ENCODE measurements at places on chromosomes 11 and 22.

GRCh38 chr11:92152245-92152644 lies 72.4 kb upstream of the FAT3 start:
- no peak for DNase-seq

GRCh38 chr11:71265559-71266092 lies 13.2 kb upstream of the SHANK2 start:
- no peak for DNase-seq

DNA sequence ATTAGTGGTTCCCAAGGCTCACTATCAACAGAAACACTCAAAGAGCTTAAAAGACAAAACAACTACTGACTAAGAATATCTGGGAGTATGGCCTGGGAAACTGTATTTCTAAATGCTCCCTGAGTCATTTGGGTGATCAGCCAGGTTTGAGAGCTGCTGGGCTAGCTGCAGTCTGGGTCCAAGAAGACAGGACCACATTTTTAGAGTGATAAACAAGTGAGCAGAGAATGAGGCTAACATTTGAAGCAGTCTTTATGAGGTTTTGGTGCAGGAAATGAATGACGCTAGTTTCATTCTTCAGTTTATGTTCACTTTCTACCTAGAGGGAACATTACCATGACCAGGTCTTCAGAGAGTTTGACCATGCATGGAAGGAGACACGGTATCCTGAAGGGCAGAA lies 97.7 kb downstream of the TEAD1 start:
- no peak for DNase-seq

DNA sequence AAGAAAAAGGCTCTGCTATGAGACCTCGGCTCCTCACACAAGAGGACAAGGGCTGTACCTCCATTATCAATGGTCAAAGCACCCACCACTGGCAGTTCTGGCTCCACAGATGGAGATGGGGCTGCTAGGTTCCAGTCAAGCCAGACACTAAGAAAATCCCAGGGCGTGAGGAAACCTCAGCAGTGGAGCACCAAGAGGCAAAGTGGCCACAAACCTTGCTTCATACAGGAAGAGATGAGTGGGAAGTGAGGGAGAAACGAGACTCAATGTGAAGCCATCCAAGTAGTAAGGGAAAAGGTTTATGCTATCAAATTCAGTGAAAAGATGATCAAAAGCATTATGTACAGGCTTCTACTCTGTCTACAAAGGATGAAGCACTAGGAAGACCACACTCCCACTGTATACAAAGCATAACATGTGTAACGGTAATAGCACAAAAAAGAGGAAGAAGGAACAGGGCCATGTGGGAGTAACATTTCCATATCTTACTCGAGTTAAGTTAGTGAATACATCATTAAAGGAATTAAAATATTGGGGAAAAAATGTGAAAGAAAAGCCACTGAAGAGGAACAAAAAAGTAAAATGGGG lies 27.0 kb downstream of the POLDIP3 start:
- DNase-seq, result no peak

DNA sequence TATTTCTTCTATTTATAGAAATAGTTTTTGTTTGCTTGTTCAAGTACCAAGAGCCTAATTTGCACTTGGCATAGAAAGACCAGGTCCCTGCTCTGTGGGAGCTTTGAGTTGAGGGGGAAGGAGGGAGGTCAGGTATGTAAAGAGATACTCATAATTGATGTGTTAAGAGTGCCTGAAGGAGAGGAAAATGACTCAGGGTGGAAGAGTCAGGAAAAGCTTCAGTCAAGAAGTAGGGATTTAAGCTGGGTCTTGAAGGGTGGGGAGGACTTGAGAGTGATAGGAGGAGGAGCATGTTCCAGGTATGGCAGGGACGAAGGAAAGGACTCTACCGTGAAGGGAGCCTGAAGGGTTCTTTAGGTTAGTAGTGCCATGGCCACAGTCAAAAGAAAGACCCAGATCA lies 9.0 kb downstream of the RBX1 start:
- no peak for DNase-seq

DNA sequence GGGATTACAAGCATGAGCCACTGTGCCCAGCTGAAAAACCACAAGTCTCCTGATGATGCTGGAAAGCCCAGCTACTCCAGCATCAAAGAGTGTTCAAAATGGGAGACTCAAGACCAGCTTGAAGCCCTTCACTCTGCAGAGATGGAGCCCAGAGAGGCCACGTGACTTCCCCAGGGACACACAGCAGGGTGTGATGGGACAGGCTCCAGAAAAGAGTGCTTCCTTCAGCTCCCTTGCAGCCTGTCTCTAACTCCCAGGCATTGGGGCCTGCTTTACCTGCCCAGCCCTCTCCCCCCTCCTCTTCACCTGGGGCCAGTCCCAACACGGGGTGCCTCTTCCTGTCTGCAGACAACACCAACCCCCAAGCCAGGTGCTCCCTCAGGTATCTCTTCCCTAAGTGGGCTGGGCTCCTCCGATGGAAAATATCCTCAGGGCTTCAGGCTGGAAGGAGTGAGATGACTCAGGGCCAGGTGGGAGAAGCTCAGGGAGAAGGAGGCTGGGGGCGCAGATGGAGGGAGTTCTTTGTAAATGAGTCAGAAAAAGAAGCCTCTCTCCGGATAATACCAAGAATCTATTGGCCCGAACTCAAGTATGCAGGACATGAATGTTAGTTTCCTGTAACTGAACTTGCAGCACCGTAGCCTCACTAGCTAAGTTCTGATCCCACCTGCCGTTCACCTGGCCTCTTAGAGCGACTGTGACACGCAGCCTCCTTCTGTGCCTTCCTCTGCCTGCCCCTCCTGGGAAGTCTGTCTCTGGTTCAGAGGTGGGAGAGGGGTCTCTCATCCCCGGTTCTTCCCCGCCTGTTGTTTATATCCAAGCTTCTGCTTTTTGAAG lies 326.6 kb downstream of the MN1 start:
- DNase-seq, result no peak

GRCh38 chr11:77199137-77199745 lies 71.2 kb downstream of the MYO7A start:
- peak; percentile 16 for DNase-seq

DNA sequence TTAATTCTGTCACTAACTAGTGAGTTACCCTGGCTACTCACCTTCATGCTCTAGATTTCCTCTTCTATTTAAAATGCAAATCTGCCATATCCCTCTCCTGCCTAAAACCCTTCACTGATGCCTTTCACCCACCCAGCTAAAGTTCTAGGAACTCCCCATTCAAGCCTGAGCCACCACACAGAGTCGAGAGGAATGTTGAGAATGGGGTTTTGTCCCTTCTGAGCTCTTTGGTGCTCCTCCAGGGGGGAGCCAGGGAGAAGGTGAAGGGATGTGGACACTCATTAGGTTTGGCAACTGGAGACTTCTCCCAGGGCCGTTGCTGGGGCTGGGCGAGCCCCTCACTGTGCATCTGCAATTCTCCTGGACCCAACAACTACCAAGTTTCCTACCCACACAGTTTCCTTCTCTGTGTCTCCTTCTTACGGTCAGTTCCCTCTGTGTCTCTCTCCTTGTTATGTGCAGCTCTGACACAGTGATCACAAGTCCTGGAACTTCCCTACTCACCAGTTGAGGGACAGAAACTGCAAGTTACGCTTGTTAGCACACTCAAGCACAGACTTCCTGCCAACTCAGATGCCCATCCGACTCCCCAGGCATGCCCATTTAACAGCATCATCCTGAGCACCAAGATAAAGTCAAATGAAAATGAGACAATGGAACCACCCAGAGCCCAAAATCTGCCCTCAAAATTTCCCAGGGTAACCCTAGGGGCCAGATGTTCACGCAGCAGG lies 6.5 kb upstream of the IL10RA start:
- DNase-seq, result peak; percentile 67

DNA sequence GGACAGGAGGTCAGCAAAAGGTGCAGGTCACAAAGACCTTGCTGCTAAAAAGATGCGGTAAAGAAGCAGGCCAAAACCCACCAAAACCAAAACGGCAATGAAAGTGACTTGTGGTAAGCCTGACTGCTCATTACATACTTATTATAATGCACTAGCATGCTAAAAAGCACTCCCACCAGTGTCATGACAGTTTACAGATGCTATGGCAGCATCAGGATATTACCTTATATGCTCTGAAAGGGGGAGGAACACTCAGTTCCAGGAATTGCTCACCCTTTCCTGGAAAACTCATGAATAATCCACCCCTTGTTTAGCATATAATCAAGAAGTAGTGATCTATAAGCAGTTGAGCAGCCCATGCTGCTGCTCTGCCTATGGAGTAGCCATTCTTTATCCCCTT lies 45.2 kb upstream of the SLC5A12 start:
- DNase-seq, result no peak

Data from CD4-positive, alpha-beta T cell treated with Interleukin-15 for 1 hour (primary cell).